ENCODE measurements at places on chromosomes 7 and 10. TPM values are rescaled to one million over a fixed set of nuclear protein-coding genes. Genes with fewer than 3 reads are reported as not detected.

DNA sequence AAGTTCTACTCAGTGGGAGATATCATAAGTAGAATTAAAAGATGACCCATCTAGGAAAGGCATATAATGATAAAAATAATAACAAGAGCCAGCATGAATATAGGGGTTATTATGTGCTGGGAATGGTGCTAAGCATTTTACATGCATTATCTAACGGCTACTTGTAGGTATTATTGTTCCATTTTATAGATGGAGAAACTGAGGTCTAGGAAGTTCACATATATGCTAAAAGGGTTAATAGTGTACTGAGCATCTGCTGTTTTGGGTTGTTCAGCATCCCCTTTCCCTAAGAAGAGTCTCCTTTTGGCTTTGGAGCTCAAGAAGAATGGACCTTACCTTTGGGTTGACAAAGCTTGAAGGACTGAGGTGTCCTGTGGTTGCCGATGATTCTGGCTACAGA is 68.9 kb downstream of the XRCC2 start:
- H3K4me3 ChIP-seq = no peak overlapping the region
- no peaks in the 10 kb centered on the region for H3K27me3 ChIP-seq

DNA sequence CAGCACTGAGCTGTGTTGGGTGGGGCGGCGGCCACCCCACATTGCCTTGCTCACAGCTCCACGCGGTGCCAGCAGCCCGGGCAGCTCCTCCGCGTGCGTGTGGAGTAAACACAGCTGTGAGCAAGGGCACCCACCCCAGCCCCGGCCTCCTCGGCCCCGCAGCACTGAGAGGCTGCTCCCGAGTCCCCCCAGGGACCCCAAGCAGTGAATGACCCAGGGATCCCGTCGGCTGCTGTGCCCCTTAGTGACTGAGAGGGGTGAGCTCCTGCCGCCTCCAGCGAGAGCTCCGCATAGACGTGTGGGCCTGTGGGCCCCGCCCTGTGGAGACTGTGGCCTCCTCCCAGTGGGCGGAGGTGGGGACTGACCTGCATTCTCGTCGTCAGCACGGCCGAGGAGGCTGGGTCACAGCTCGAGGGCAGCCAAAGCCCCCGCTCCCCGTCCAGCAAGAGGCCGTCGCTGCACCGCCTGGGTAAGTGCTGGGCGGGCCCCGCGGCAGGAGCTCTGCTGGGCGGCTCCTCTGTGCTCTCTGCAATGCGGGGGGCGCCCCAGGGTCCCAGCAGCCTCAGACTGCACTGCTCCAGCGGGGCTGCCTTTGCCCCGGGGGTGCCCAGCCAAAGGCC is 29.9 kb upstream of the UTF1 start:
- no peak for DNase-seq
- H3K27me3 ChIP-seq = no peaks in the 10 kb centered on the region
- H3K4me3 ChIP-seq = no peak overlapping the region
- no peaks in the 10 kb centered on the region for H3K36me3 ChIP-seq
- H3K27ac ChIP-seq = no peak overlapping the region

- no peaks in the 10 kb centered on the region for H3K27me3 ChIP-seq
- no peak overlapping the region for H3K4me3 ChIP-seq
- peaks cover 14% of the 10 kb centered on the region for H3K4me1 ChIP-seq
- no peak overlapping the region for H3K27ac ChIP-seq
- peaks cover 21% of the 10 kb centered on the region for H3K36me3 ChIP-seq
Observed at GRCh38 chr10:97428572-97428981, 2.6 kb downstream of the PGAM1 start.

GRCh38 chr10:1712314-1712713 is 25.0 kb downstream of the ADARB2 start:
- H3K27ac ChIP-seq = no peak overlapping the region
- DNase-seq = no peak
- no peaks in the 10 kb centered on the region for H3K4me1 ChIP-seq
- H3K27me3 ChIP-seq = peaks cover 4% of the 10 kb centered on the region
- H3K4me3 ChIP-seq = no peak overlapping the region

- no peak overlapping the region for H3K27ac ChIP-seq
- no peaks in the 10 kb centered on the region for H3K27me3 ChIP-seq
- H3K36me3 ChIP-seq = no peaks in the 10 kb centered on the region
- H3K4me3 ChIP-seq = no peak overlapping the region
- no peak for DNase-seq
Observed at GRCh38 chr10:132637477-132638129, 100.0 kb downstream of the INPP5A start.

DNA sequence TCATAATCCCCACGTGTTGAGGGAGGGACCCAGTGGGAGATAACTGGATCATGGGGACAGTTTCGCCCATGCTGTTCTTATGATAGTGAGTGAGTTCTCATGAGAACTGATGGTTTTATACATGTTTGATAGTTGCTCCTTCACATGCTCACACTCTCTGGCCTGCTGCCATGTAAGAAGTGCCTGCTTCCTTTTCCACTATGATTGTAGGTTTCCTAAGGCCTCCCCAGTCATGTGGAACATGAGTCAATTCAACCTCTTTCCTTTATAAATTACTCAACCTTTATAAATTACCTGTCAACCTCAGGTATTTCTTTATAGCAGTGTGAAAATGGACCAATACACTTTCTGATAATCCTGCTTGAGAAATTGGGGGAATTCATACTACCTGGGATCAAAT is 80.2 kb downstream of the ZNF37A start:
- H3K27ac ChIP-seq = no peak overlapping the region
- no peak overlapping the region for H3K4me3 ChIP-seq
- H3K36me3 ChIP-seq = no peaks in the 10 kb centered on the region
- no peak for DNase-seq
- H3K4me1 ChIP-seq = no peaks in the 10 kb centered on the region
- H3K27me3 ChIP-seq = no peaks in the 10 kb centered on the region

DNA sequence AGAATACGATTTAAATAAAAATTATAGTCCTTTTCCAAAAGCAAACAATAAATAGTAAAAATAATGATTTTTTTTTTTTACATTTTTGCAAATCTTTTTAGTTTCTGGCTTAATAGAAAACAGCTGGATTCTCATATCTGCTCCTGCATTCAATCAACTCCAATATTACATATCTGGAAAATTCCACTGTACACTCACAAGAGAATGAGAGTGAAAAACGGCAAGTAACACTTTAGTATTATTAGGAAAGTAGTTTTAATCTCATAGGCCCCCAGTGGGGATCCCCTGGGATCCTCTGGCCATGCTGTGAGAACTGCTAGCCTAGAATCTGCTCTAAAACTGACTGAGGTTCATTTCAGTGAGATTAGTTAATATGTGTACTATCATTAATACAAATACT is 128.6 kb upstream of the LRRN3 start:
- H3K4me1 ChIP-seq = no peaks in the 10 kb centered on the region
- H3K4me3 ChIP-seq = no peak overlapping the region
- no peak for DNase-seq
- H3K27ac ChIP-seq = no peak overlapping the region
- no peaks in the 10 kb centered on the region for H3K36me3 ChIP-seq

DNA sequence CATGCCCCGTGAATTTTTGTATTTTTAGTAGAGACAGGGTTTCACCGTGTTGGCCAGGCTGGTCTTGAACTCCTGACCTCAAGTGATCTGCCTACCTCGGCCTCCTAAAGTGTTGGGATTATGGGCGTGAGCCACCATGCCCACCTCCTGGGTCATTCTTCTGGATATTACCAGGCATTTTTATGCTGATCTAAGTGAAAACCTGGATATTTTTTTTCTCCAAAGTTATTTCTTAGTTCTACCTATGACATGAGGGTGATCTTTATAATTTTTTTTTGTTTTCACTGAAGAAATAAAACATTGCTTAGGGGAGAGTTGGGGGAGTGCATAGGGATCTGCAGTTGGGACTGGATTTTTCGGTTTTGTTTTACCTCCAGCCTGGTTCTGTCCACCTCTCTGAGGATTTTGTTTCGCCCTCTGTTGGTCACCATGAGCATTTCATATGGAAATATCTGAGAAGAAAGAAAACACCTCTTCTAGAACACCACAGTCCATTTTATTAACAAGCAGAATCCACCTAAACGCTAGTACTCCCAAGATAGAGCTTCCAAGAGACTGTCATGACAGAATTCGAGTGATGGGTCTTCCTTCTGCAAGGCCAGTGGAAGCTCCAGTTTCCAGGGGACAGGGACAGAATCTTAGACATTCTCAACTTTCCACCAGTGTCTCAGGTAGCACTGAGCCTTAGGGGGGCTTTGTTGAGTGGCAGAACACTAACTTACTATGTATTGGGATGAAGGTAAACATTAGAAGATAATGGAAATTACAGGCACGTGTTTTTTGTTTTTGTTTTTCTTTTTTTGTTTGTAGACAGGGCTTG is 33.4 kb upstream of the AFAP1L2 start:
- peaks cover 69% of the 10 kb centered on the region for H3K36me3 ChIP-seq
- no peak for DNase-seq
- no peaks in the 10 kb centered on the region for H3K4me1 ChIP-seq

- H3K4me1 ChIP-seq = no peaks in the 10 kb centered on the region
- no peaks in the 10 kb centered on the region for H3K36me3 ChIP-seq
- H3K27ac ChIP-seq = no peak overlapping the region
- no peak overlapping the region for H3K4me3 ChIP-seq
- H3K27me3 ChIP-seq = no peaks in the 10 kb centered on the region
Observed at GRCh38 chr10:74058071-74058470, 60.2 kb downstream of the VCL start.

Gene STAG3
- total RNA-seq = 1.1 TPM

Gene KAZALD1
- 0.92 TPM for total RNA-seq

All from liver (tissue), 10 donors.